Smooth muscle cell of trachea (primary cell): ENCODE measurements at places on chromosomes 6 and 20. TPM values are rescaled to one million over a fixed set of nuclear protein-coding genes. Genes with fewer than 3 reads are reported as not detected.

Gene ZNF165
- 0.29 and 0.33 TPM in 2 replicates for total RNA-seq

Gene ZFP57
- 0.17 and 0.29 TPM in 2 replicates for total RNA-seq

Gene CST7
- not detected in 2 replicates for total RNA-seq

Gene GRM1
- total RNA-seq: under 0.01 TPM in 2 replicates

Gene TPBG
- total RNA-seq: 69.0 and 71.4 TPM in 2 replicates

Gene PROKR2
- not detected in 2 replicates for total RNA-seq

Gene PRR18
- not detected in 2 replicates for total RNA-seq

Gene TAP2
- 24.3 and 29.1 TPM in 2 replicates for total RNA-seq

Gene SNTA1
- 42.0 and 47.0 TPM in 2 replicates for total RNA-seq

Gene NKX2-4
- total RNA-seq: not detected in 2 replicates

Gene KHDRBS2
- total RNA-seq: not detected in 2 replicates

Gene DDX43
- 0.33 and 1.6 TPM in 2 replicates for total RNA-seq

Gene ISM1
- under 0.01 TPM in 1 of 2 replicates, not detected in the other for total RNA-seq

Gene EDN1
- 0.33 and 0.87 TPM in 2 replicates for total RNA-seq

Gene PSORS1C2
- total RNA-seq: not detected in 2 replicates

Gene KCNK16
- not detected in 2 replicates for total RNA-seq

Gene MYB
- 0.29 TPM in 1 of 2 replicates, not detected in the other for total RNA-seq

Gene PPIL6
- total RNA-seq: 2.2 and 3.8 TPM in 2 replicates

Gene RBM24
- 0.29 and 2.3 TPM in 2 replicates for total RNA-seq

Gene SLC29A1
- total RNA-seq: 9.5 and 19.2 TPM in 2 replicates

Gene FLOT1
- 122 and 134 TPM in 2 replicates for total RNA-seq

Gene SIRPB1
- 0.29 and 1.2 TPM in 2 replicates for total RNA-seq

Gene PLEKHG1
- total RNA-seq: 4.5 and 6.3 TPM in 2 replicates

Gene EDN3
- total RNA-seq: not detected in 2 replicates

Gene CRISP2
- total RNA-seq: not detected in 2 replicates

Gene TRMT11
- 20.5 and 33.3 TPM in 2 replicates for total RNA-seq

Gene C6orf136
- total RNA-seq: 3.2 and 6.0 TPM in 2 replicates

Gene CFAP61
- 0.17 TPM in 1 of 2 replicates, not detected in the other for total RNA-seq
